ENCODE measurements at places on chromosomes 4 and X. TPM values are rescaled to one million over a fixed set of nuclear protein-coding genes. Genes with fewer than 3 reads are reported as not detected.

The AKAP4 gene
- not detected for total RNA-seq

The PDZD4 gene
- 5.8 TPM for total RNA-seq

The LIMCH1 gene
- total RNA-seq, result 5.0 TPM

The TEX13B gene
- not detected for total RNA-seq

The TXK gene
- 0.67 TPM for total RNA-seq

The STPG2 gene
- total RNA-seq, result 0.81 TPM

The NUP62CL gene
- 9.1 TPM for total RNA-seq

The TLR6 gene
- total RNA-seq, result 0.12 TPM

The CLNK gene
- not detected for total RNA-seq

The IL2 gene
- total RNA-seq, result not detected

The PUDP gene
- 105 TPM for total RNA-seq

The UGDH gene
- total RNA-seq, result 26.1 TPM

The SLC4A4 gene
- 14.9 TPM for total RNA-seq

The JAKMIP1 gene
- 0.14 TPM for total RNA-seq

The CPEB2 gene
- 17.4 TPM for total RNA-seq

The IGSF1 gene
- total RNA-seq, result 5.3 TPM

The CYBB gene
- total RNA-seq, result 0.60 TPM
